ENCODE measurements at places on chromosomes 5 and 9.

DNA sequence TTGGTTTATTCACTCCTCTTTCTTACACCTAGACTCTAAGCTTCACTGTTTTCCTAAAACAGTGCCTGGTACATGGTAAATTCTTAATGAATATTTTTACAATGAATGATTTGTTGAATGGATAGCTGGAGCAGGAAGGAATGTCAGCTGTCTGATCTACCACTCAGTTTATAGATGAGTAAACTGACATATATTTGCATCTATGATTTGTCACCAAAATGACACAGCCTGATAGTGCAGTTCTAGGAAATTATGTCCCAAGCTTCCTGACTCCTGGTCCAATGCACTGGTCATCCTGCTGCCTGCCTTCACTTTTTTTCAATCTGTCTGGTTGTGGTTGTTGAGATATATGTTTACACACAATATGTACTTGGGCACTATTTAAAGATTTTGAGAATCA is 651.7 kb upstream of the WWC1 start:
- DNase-seq: no peak

GRCh38 chr9:107480386-107480789 is 9.2 kb downstream of the KLF4 start:
- no peak for DNase-seq

GRCh38 chr5:175862131-175863012 is 9.0 kb upstream of the CPLX2 start:
- no peak for DNase-seq

- no peak for DNase-seq
These were observed 5.2 kb upstream of the RNF14 start for GRCh38 chr5:141963701-141964100.

GRCh38 chr5:105840800-105841199 is 1829.9 kb downstream of the EFNA5 start:
- DNase-seq: no peak

DNA sequence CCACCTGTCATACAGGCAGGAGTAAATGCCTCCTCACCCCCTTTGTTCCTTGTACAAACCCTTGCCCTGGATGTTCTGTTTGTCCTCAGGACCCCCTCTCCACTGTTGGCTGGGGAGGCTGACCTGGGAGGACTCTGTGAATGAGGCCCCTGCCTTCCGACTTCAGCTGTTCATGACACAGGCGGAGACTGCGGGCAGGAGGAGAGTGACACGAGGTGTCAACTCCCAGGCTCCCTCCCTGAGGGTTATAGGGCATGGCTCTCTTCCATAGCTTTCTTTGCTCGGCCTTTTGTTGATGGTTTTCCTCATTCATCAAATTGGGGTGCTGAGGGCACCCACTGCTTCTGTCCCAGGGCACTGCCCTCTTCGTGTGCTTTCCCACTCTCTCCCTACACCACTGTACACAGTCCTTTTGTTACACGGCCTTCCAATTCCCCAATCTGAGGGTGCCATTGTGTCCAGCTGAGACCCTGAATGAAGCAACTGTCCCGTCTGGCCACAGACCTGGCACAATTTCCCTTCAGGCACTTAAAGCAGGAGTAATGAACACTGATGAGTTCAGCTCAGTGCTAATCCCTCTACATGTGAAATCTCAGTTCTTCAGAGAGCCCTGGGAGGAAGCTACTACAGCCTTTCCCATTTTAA is 33.8 kb downstream of the KCNIP1 start:
- no peak for DNase-seq

GRCh38 chr5:8471581-8471980 is 602.6 kb downstream of the MTRR start:
- DNase-seq: no peak
